T-helper 2 cell (primary cell): ENCODE measurements at places on chromosomes 1 and 21.

DNA sequence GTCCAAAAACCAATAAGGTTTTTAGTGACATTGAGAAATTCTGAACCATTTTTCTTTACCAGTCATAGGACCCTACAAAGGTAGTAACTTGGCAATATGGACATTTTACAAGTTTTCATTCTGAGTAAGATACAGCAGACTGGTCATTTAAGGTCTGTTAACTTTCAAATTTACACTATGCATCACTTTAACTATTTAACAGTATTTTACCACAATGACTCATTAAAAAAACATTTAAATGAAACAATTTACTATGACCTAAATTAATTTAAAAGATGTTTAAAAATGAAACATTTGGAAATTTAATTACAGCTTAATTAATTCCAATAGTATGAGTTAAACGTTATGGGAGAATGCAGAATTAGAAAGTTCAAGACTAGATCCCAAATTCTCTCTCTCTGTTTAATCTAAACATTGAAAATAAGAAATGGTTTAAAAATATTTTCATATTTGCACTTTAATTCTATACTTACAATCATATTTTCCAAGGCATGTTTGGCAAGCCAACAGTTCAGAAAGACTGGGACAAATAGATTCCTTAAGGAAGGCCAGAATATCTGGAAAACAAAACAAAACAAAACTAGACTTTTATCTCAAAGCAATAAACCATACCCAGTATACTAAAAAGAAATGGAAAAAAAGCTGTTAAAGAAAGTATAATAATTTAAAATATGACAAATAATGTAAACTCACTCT, 140.9 kb downstream of the KCNT2 start:
- DNase-seq: no peak

DNA sequence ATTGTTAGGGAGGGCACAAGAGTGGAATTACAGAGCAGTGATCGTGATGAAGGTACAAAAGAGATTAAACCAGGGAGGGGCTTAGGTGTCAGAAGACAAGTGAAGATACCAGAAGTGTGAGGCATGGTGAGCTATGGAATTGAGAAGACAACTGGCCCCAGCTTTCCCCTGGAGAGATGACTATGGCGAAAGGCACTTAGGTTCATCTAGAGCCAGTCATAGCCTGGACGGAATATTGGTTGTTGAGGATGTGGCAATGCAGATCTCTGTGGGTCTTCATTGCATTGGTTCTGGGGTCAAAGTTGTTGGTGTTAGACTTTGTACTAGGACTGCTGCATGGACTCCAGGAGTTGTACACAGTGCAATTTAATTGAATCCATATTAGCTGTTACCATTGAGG, 115.7 kb downstream of the FASLG start:
- DNase-seq: no peak

DNA sequence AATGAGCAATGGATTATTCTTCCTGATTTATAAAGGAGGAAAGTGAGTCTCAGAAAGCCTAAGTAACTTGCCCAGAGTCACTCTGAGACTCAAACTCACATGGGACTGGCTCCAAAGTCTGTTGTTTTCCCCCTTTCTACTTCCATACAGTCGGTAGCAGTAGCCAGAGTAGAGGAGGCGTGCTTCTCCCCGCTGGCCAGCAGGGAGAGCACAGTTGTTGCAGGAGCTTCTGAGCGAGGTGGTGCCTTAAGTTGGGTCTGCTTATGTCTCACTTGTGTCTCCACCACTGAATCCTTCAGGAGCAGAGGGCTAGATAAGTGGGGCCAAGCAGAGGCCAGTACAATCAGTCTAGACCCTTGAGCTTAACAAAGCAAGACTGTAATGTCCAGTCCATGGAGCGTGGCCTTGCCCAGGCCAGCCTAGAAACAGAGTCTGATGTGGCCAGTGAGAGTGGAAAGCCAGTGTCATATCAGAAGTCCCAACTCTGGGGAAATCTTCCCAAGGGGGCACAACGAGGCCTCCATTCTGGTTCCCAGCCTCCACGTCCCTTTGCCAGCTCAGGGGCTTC, 181.9 kb downstream of the ZSCAN20 start:
- peak; percentile 4 for DNase-seq

DNA sequence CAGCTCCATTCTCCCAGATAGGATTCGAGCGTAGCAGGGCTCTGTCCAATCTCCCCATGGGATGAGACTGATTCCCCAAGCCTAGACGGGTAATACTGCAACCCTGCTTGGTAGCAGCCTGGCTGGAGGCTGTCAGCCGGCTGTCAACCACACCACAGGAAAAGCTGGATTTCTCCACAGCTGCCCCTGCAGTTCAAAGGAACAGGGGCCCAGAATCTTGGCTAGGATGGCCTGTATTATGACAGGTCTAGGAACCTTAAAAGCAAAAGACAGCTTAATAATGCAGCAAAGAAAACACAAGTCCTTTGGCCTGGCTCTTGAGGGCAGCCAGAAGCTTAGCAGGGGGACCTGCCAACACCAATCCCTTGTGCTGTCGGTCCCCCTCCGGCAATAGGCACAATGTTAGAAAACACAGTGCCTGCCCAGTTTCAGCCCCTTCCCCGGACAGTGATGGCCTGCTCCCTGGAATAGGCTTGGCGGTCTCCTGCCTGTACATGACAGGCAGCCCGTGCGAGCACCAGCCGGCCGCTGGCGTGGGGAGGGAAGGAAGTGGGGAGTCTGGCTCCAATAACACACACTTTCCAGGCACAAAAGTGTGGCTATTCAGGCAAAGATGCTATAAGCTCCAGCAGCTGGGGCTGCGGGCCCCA, 90.5 kb downstream of the TRABD2B start:
- DNase-seq: no peak

- no peak for DNase-seq
These were observed 30.5 kb upstream of the FASLG start for GRCh38 chr1:172628401-172628800.
